ENCODE measurements at places on chromosomes 6 and 20.

- DNase-seq, result no peak
Measured at GRCh38 chr20:62030357-62030756, 35.3 kb downstream of the TAF4 start.

DNA sequence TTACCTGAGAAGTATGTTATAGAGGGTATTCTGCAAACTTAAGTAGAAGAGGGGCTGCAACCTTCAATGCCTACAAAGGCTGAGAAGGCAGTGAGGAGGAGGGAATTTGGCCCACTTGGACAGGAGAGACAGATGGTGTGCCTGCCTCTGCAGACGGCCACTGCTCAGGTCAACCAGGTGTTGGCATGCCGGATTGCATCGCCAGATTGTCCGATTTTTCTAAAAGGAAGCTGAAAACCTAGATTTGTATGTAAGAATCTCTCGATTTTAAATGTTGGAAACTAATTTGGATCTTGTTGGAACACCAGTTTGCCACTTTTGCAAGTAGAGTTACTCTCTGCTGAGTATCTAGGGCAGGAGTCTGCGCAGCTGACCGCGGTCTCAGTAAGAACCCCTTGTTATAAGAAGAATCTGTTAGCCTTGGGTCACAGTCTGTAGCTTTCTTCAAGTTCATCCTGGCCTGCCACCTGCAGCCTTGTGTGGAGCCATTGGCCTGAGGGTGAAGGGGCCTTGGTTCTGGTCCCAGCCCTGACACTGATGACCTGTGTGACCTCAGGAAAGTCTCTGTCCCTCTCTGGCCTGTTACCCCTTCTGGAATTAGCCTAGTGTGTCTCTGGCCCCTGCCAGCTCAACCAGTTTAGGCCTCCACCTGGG is 54.4 kb downstream of the TGM2 start:
- no peak for DNase-seq

DNA sequence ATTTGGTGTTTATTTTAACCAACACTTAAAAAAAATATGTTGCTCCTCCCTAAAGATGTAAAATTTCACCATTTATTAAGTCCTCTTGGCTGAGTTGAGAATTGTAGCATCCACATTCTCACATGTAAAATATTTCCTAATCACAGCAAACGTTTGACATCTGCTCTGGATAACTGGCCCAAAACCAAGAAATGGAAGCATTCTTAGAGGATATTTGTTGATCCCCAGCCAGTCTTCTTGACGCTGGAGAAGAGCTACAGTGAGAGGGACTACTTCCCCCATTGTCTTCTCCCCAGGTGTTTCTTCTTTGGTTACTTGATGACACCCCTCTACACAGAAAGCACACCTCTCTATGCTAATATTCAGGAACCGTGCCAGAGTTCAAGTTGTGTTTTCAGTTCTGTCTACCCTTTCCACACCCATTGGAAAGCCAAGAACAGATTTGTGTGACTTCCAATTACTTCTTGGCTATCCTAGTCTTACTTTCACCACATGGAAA is 454.5 kb upstream of the JAG1 start:
- no peak for DNase-seq

- no peak for DNase-seq
Measured at GRCh38 chr6:138520463-138520862, 21.2 kb upstream of the NHSL1 start.

DNA sequence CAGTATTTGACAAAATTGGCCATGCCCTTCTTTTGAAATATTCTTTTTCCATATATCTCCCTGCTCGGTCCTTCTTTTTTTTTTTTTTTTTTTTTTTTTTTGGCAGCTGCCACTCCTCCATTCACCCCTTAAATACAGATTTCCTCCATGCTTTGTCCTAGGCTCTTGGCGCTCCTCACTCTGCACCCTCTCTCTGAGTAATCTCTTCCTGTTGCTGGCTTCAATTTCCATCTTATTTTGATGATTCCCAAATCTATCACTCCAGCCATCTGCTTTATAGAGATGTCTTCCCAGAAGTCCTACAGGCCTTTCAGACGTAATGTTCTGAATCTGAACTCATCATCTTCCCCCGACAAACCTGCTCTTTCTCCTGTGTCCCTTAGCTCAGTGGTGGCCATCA is 12.8 kb upstream of the KLHL32 start:
- DNase-seq, result no peak

DNA sequence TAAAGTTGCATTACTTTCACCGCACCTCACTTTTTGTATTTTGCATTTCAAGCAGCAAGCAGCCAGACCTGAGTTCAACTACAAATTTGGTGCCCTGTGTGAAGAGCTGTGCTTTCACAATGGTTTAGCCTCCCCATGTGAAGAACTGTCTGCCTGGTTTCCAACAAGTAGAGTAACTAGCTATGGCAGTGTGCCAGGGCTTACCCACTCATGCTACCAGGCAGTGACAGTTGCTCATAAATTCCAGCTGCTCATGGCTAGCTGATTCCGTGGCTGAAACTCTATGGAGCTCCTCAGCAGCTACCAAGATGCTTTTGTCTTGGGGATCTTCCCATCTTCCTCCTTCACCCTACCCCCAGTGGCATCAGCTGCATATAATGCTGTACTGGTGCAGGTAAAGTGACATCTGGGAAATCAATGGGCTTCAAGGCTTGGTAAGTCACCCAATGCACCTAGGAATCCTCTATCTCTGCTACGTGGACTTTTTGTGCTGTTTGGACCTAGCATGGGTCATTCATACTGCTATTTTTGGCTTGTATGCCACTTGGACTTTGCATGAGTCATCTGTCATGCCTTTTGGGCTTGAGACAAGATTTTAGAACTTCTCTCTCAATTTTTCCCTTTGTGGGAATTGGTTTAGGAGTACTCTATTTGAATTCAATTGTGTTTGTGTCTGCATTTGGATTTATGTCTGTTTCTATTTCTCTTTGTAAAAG is 176.5 kb upstream of the GJE1 start:
- DNase-seq, result no peak

DNA sequence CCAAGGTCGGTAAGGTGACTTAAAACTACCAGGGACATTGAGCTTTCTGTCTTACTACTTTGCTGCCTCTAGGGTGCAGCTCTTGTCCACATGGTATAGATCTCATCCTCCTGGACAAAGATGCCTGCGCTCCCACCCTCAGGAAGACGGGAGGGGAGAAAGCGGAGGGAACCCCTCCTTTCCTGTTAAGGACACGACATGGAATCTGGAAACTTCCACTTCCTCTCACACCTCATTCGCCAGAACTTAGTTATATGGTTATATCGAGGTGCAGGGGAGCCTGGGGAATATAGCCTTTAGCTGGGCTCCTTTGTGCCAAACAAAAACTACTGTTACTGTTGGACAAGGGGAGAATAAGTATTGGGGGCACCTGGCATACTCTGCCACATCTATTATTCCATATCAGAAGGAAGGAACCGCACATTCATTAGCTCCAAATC is 224.3 kb upstream of the TSHZ2 start:
- DNase-seq, result no peak

GRCh38 chr20:53940907-53941545 is 129.4 kb downstream of the BCAS1 start:
- DNase-seq, result no peak

DNA sequence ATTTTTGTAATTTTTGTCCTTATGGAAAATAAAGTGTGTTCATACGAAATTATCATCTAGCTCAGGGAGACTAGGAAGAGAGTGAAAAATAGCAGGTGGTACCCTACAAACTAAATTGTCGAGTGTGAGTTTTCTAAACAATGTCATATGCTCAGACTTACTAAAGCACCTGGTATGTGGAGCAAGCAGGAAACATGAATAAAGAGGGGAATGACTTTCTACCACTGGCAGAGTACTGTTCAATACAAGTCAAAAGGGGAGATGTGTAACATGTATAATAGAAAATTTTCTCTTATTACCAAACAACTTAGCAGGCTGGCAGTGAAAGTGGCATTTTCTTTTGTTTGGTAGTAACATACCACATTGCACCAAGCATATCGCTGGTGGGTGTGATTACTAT is 36.1 kb downstream of the CTNNBL1 start:
- DNase-seq, result no peak

GRCh38 chr6:15079288-15079817 is 166.5 kb upstream of the JARID2 start:
- no peak for DNase-seq

DNA sequence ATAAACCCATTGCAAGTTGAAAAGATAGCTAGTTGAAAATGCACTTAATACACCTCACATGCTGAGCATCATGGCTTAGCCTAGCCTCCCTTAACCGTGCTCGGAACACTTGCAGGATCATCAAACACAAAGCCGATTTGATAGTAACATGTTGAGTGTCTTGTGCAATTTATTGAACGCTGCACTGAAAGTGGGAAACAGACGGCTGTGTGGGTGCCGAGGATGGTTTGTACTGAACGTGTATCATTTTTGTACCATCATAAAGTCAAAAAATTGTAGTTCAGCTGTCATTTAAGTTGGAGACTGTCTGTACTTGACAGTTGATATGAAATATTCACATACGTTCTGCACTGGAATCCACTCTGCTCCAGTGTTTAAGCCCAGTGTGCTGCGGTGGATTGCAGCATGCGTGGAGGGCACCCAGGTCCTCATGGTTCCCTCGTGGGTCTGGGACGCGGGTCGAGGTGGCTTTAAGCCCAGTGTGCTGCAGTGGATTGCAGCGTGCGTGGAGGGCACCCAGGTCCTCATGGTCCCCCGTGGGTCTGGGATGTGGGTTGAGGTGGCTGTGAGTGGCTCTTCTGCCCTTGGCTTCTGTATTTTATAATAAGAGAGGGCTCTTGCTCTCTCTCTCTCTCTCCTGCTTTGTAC is 77.0 kb downstream of the CDH4 start:
- DNase-seq, result no peak

DNA sequence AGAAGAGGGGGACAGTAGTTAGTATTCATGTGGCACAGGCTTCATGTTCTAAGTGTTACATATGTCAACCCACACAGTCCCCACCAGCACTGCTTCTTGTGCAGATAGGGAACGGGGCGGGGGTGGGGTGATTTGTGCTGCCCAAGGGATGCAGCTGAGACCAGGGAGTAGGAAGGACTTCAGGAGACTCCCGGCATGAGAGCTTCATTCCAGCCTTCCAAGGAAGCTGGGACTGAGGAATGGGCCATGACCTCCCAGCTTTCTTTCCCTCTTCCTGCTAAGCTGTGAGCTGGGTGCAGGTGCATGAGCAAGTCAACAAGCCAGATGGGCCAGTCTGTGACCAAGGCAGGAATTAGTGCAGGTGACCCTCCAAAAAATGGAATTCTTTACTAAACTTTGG is 9.2 kb downstream of the BEND3 start:
- DNase-seq, result no peak

DNA sequence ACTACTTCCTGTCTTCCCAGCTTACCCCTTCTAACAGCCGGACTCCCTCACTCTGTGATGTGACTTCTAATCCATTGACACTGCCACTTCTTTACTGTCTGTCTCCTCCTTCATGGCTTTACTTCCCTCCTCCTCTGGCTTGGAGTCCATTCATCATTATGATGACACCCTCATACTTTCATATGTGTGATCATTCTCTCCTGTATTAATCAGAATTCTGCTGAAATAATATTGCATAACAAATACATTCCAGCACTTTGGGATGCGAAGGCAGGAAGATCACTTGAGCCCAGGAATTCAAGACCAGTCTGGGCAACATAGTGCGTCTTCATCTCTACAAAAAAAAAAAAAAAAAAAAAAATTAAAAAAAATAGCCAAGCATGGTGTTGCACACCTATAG is 147.9 kb upstream of the BTBD3 start:
- no peak for DNase-seq

DNA sequence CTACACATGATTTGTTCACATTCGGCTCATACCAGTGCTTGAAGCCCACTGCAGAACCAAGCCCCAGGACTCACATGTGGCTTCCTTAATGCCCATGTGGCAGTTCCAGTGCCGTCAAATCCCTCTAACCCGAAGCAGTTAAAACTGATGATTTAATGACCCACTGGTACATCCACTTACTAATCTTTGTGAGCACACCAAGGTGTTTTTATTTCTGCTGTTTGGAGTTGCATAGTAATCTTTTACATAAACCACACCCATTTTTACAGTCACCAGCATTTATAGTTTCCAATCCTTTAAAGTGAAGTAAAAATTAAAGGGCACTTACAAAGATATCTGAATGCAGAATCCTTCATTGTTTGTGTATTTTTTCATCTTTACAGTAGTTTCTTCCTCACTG is 232.0 kb downstream of the ANKRD60 start:
- no peak for DNase-seq

DNA sequence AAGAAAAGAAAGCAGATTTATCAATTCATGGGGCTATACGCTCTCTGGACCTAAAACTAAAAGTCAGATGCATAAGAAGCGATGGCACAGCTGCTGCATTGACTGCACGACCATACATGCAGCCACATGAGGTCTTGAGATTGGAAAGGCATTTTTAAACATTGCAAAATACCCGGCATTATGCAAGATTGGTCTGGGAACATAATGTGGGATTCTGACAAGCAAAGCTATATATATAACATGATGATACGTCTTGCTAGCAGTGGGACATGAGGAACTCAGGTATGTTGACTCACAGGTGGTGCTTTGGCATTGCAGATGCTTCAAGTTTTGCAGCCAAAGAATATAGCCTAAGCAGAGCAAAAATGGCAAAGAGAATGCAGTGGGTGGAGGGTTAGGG is 55.1 kb downstream of the SAMD3 start:
- no peak for DNase-seq

DNA sequence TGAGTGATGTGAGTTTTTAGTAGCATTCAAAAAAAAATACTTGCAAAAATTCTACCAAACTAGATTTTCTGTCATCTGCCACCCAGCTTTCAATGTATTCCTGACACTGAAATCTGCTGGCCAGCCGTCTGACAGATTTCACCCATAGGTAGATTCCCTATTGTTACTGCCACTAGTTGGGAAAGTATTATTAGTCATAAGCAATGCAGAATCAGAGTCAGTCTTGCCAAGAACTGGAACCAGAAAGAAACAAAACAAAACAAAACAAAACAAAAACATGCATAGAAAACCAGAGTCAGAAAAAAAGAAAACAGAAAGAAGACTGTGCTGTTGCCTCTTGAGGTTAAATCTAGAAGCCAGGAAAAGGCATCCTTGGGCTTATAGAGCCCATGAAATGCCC is 293.1 kb upstream of the KCNQ5 start:
- DNase-seq, result no peak

DNA sequence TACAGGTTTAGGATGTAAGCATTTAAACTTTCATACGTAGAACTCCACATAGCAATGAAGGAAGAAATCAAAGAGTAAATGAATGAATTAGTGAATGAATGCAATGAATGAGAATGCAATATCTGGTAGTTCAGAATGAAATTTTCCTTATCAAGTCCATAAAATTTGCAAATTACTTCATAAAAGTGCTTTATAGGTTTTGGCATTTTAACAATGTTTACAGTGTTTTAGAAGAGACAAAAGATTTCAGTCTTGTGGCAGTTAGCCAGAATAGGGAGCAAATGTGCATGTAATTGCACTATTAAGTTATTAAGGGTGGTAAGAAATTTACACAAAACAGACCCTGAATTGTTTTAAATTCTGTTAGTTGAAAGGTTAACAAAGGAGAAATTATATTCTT is 739.4 kb upstream of the FLRT3 start:
- DNase-seq, result no peak
